CD4-positive, alpha-beta T cell treated with Interleukin-10 for 1 hour (primary cell): ENCODE measurements at places on chromosomes 2 and 18.

- no peak for DNase-seq
Measured at GRCh38 chr18:8787794-8788193, 82.4 kb downstream of the MTCL1 start.

DNA sequence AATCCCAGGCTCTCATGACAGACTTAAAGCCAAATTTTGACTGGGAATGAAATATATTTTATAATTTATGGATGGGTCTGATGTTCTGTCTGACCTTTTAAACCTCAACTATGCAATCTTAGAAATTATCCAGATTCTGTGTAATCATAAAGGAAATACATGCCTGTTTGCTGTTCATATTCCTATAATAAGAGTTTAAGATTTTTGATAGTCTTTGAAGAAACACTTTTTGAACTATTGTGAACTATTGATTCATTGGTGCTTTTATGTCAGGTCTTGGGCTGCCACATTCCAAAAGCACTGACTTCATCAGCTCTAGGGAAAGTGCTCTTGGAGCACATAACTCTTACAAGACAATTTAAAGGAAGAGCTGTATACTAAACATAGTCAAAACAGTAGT, 64.2 kb downstream of the CCDC150 start:
- no peak for DNase-seq

GRCh38 chr2:25039126-25039525, 2.8 kb upstream of the EFR3B start:
- no peak for DNase-seq

GRCh38 chr2:239277401-239278085, 123.3 kb downstream of the HDAC4 start:
- DNase-seq, result no peak

GRCh38 chr18:32389858-32390257, 80.8 kb downstream of the GAREM1 start:
- DNase-seq, result no peak

DNA sequence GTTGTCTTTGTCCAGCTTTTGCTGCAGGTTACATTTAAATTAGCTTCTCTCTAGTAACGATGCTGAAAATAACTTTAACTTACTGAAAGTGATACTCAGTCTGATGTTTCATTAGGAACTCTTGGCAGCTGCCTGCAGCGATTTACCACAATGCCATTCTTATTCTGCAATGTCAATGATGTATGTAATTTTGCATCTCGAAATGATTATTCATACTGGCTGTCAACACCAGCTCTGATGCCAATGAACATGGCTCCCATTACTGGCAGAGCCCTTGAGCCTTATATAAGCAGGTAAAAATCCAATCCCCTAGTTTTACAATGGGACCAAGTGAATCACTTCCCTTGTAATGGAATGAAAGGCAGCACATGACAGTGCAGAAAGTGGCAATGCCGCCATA, 16.3 kb upstream of the MFF start:
- DNase-seq, result no peak

DNA sequence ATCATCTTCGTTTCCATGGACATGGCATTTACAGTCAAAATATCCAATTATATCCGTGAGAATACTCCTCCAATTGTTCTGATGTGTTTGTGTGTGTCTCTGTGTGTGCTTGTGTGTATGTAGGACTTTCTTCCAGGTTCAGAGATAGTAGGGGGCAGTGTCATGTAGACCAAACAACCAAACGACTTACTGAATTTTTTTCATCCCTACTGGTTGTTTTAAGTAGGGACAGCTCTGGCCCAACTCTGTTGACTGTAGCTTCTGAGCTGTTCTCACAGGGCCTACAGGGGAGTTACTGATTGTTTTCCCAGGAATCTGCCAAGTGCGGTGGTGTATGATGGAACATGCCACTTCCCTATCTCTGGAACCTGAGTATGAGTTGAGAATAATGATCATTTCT, 69.6 kb downstream of the ETAA1 start:
- no peak for DNase-seq

- DNase-seq, result no peak
Measured at GRCh38 chr2:152548111-152548875, 169.0 kb downstream of the PRPF40A start.

DNA sequence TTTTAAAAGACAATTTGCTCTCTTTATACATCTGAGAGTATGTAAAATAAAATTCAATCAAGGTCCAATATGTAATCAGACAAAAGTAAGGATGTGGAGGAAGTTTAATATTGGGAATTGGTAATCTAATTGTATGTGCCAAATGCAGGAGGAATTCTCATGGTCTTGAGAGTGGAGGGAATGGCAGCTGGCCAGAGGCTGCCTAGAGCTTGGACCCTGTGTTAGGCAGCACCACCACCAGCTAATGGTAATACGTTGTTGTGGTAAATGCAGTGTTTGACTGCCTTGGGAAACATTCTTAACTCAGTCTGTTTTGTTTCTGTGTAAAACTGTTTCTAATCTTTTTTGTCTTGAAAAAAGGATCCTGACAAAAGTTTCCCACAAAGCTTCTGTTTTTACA, 30.0 kb downstream of the GALNT1 start:
- no peak for DNase-seq

- no peak for DNase-seq
Measured at GRCh38 chr2:171447675-171448074, 13.6 kb downstream of the DCAF17 start.

GRCh38 chr2:183666031-183666430, 541.8 kb downstream of the NUP35 start:
- no peak for DNase-seq

GRCh38 chr2:152223977-152224376, 48.4 kb upstream of the STAM2 start:
- DNase-seq, result no peak

- no peak for DNase-seq
Measured at GRCh38 chr2:16281451-16282335, 341.3 kb downstream of the MYCN start.

- no peak for DNase-seq
Measured at GRCh38 chr18:44516450-44516849, 164.2 kb upstream of the SETBP1 start.

DNA sequence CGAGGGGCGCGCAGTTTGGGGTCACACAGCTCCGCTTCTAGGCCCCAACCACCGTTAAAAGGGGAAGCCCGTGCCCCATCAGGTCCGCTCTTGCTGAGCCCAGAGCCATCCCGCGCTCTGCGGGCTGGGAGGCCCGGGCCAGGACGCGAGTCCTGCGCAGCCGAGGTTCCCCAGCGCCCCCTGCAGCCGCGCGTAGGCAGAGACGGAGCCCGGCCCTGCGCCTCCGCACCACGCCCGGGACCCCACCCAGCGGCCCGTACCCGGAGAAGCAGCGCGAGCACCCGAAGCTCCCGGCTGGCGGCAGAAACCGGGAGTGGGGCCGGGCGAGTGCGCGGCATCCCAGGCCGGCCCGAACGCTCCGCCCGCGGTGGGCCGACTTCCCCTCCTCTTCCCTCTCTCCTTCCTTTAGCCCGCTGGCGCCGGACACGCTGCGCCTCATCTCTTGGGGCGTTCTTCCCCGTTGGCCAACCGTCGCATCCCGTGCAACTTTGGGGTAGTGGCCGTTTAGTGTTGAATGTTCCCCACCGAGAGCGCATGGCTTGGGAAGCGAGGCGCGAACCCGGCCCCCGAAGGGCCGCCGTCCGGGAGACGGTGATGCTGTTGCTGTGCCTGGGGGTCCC, at the start of gene ITGA4:
Gene ITGA4, plus strand, starts transcription at position 266 of the 620 bp plus-strand sequence. Its CDS starts 269 bp downstream, at position 535.
- DNase-seq, result peak; percentile 88
